ENCODE measurements at places on chromosomes 7 and 10.

DNA sequence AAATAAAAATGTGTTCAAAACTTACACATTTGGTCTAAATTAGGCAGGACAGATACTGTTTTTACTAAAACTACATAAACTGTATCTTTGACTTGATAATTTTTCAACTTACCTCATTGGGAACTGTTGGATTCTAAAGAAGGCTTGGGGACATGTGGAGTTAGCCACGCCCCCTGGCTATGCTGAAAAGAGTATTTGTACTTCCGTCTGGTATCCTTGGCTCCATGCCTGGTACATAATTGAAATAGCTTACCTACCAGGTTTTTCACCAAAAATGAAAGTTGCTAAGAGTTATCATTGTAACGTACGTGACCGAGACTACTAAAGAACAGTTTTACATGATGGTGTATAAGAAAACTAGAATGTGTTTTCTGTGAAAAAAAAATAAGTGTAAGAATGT, 604.8 kb upstream of the IGFBP3 start:
- DNase-seq, result no peak

GRCh38 chr7:44167920-44168319, 21.3 kb downstream of the GCK start:
- no peak for DNase-seq

DNA sequence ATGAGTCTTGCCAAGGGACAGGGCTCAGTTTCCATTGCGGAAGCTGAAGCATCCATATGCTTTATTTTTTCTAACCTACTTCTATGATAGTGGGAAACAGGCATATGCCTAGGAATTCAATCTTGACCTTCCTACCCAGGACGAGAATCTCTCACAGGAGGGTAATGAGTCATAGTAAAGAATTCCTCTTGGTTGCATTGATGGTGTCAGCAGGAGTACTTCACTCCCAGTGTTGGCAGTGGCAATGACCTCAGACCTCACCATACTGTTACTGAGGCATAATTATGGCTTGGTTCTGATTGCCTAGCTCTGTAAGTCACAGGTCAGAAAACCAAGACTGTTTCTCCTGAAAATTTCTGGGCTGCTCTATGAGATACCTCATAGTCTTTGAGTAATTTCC, 552.9 kb downstream of the ARL4A start:
- no peak for DNase-seq

DNA sequence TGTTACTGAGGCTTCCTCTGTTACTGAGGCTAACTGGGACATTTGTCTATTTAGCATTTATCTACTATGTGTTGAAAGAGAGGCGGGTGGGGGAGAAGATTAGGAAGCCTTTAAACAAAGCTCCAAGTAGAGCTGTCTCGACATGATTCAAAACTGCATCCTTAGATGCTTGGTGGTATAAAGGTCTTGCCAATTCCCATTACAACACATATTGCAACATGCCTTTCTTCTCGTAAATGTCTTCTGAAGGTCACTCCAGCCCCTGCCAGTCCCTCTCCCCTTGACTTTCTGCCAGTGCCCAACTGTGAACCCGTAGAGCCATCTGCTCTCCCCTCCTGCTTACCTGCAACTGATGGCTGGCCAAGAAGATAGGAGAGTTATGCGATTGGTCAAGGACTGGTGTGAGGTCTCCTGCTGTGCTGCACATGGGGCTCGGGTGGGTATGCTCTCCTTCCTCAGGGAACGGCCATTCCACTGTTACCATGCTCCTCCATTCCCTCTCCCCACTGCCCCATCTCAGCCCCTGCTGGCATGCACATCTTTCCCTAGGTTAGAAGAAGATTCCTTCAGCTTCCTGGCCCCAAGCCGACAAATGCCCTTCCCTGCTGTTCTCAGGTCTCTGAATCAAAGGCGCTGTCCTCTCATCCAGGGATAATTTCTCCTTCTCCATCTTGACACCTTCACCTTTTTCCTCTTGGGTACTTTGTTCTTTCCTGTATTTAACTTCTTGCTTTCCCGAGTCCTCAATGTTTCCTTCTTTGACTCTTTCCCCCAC, 43.6 kb upstream of the ZNF32 start:
- DNase-seq, result no peak

GRCh38 chr7:105904064-105904463, 27.7 kb upstream of the ATXN7L1 start:
- DNase-seq, result no peak

- DNase-seq, result no peak
Observed at GRCh38 chr7:139650429-139651100, 127.1 kb downstream of the CLEC2L start.

GRCh38 chr7:157975401-157976372, 611.9 kb downstream of the PTPRN2 start:
- no peak for DNase-seq

DNA sequence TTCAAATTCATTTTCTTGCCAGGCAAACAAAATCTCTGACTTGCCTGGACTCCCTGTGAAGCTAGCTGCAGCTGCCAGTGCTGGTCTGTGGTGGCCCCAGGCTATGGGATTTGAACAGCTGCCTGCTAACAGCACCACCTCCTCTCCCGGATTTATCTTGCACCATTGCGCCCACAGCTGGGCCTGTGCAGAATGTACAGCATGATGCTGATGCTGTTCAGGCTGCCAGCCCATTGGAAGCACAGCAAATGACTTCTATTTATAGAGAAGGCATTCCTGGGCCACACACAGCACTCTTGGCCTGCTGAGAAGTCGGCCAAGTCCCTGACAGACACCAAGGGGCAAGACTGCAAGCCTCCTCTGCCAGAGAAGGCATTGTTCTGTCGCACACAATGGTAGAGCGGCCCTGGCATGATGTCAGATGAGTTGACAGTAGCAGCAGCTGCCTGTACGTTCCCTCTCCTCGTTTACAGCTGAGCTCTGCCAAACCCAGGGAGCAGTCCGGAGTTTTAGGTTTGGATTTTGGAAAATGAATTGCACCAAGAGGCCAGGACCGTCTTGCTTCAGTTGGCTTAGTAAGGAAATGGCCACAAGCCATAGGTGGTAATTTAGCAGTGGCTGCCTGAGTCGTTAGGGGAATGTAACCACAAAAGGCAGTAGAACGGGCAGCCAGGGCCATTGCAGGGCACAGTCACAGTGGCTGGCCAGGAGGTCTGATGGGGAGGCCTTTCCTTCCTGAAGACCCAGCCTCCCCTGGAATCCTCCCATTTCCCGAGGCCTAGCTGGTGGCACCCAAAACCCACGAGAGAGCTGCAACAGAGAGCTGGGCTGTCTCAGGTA, 38.5 kb downstream of the MTURN start:
- no peak for DNase-seq
